ENCODE measurements at places on chromosomes 12 and 14.

- no peak for DNase-seq
Measured at GRCh38 chr14:72714871-72715214, 179.1 kb downstream of the DPF3 start.

DNA sequence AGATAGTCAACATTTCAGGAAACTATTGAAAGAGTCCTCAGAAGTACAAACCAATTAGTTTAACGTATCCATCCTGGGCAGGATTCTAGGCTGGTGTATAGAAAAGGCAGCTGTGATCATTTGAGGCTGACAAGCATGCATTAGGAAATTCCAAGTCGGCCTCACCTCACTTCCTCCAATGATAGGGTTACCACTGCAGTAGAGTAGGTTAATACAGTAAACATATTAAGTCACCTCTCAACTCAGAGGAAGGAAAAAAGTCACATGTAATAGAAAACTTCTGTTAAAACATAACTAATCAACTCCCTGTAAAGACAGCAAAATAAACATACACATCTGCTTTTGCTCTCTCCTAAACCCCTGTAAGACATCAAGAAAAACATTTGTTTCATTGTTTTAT lies 33.5 kb downstream of the MED13L start:
- peak; percentile 54 for DNase-seq

- DNase-seq: peak; percentile 78
Measured at GRCh38 chr14:72608391-72609204, 285.3 kb downstream of the DPF3 start.

GRCh38 chr12:32501835-32502333 lies 102.5 kb downstream of the FGD4 start:
- DNase-seq: peak; percentile 59

GRCh38 chr12:27534765-27535161 lies 10.8 kb downstream of the PPFIBP1 start:
- no peak for DNase-seq

DNA sequence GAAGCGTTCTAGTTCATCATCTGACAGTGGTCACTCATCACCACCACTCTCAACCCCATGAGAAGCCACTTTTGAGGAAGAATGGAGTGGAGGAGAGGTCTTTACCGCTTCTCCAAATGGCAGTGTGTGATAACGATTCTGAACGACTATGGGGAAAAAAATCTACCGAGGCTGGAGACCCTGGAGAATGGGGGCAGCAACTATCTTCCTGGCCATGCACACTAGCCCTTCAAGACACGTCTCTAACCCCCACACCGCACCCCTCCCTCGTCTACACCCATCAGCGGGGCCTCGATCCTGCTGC lies 365 bp downstream of the ING4 start:
- DNase-seq: no peak

- DNase-seq: no peak
Measured at GRCh38 chr12:107670999-107671643, 14.5 kb upstream of the PWP1 start.

GRCh38 chr12:19998411-19998810 lies 369.9 kb upstream of the PDE3A start:
- no peak for DNase-seq

GRCh38 chr12:111687952-111688351 lies 2.1 kb downstream of the ACAD10 start:
- DNase-seq: no peak

DNA sequence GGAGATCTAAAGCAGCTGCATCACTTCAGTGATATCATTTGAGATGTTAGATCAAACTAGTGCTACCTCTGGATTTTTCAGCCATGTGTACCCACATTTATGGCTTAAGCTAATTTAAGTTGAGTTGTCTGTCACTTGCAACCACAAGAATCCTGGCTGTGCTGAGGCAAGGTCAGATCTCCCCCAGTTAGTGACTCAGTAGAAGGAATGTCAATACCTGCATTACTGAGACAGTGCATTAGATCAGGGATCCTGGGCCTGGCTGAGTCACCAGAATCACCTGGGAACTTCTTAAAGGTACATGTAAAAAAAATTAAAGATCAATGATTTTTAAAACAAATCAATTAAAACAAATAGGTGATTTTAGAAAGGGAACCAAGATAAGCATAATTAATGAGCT lies 84.6 kb upstream of the GRIN2B start:
- DNase-seq: peak; percentile 16

GRCh38 chr12:91813701-91814100 lies 331.9 kb downstream of the BTG1 start:
- DNase-seq: no peak

DNA sequence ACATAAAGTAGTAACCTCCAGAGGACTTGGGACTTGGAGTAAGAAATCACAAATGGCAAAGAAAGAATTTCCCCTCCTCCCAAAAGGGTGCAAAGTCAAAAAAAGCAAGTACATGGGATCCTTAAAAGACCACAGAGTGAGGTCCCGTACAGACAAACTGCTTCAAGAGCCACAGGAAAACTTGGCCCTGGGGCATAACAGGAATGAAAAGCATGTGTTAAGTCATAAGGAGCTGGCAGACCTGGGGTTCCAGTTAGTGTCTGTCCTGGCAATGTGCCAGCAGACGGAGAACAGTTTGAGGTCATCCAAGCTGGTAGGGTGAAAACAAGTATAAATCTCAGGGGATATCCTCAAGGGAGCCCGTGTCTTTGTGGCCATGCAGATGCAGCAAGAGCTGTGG lies 73.2 kb downstream of the HSD17B6 start:
- DNase-seq: peak; percentile 31

DNA sequence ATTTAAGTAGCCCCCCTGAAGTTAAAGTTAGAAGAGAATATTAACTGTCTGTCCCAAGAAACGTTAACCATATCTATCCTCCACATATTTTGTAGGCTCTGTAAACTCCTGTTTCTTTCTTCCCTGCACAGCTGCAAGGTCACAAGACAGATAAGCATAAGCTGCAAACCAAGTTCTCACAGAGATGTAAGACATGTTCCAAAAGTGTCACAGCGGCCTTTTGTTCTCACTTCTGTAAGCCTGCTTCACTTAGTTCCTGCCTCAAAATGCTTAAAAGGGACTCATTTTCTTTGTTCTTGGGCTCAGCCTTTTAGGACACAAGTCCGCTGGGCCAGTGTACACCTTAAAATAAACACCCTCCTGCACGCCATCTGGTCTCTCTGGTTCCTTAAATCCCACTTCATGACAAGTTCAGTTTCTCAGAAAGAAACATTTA lies 3.2 kb downstream of the RNASE1 start:
- no peak for DNase-seq

- no peak for DNase-seq
Measured at GRCh38 chr12:6310771-6311610, 509 bp downstream of the PLEKHG6 start.

- no peak for DNase-seq
Measured at GRCh38 chr12:96387981-96388380, 12.3 kb downstream of the CDK17 start.

DNA sequence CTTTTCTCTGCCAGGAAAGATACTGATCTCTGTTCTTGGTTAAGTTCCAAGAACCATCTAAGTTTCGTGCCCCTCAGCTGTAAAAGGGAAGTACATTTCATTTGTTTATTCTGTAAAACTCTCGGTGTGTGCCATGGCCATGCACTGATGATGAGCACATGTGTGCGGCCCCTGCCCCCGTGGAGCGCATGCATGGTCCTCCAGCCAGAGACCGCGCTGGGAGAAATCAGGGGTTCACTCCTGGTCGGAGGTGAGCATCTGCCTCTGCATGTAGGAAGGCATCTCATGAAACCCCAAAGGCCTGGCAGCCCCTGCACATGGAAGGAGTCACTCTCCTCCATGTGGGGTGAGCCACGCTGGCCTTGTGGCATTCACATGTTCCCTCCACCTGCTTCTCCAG lies 102.5 kb upstream of the RTL1 start:
- DNase-seq: no peak

DNA sequence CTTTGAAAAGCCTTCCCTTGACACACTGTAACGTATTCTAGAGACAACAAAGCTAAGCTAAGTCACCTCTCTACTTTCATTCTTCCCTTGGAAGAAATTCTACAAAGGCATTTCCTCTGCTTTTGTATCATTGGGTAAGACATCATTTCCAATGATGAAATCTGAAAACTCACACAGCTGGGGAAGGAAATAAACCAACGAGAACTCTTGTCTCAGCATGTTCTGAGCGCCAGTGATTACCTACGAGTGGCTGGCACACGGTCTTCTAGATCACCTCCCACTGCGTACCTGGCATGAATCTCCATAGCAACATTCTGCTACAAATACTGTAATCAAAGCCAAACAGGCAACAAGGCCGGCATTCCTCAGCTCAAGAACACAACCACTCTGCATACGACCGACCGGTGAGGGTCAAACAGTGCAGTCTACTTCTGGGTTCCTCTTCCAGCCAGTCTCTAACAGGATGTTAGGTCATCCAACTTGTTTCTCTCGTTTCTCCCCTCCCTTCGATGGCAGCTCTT lies 7.6 kb downstream of the VPS37B start:
- peak; percentile 87 for DNase-seq

GRCh38 chr12:2477009-2477766 lies 317.6 kb upstream of the FKBP4 start:
- no peak for DNase-seq

- no peak for DNase-seq
Measured at GRCh38 chr12:116365606-116366455, 88.3 kb upstream of the MED13L start.

DNA sequence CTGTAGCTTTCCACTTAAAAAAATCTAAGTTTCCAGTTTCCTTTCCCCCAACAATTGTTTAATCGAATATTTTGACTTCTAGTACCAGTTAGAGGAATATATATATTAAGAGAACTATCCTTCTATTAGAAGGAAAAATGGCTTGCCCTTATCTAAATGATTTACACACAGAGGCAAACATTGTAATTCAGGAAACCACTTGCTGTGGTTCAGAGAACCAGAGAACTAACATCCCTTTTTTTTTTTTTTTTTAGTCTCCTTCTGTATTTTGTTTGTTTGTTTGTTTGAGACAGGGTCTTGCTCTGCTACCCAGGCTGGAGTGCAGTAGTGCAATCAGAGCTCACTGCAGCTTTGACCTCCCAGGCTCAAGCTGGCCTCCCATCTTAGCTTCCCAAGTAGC lies 746.6 kb downstream of the VRK1 start:
- no peak for DNase-seq

- no peak for DNase-seq
Measured at GRCh38 chr14:55500219-55500701, 59.8 kb upstream of the TBPL2 start.

DNA sequence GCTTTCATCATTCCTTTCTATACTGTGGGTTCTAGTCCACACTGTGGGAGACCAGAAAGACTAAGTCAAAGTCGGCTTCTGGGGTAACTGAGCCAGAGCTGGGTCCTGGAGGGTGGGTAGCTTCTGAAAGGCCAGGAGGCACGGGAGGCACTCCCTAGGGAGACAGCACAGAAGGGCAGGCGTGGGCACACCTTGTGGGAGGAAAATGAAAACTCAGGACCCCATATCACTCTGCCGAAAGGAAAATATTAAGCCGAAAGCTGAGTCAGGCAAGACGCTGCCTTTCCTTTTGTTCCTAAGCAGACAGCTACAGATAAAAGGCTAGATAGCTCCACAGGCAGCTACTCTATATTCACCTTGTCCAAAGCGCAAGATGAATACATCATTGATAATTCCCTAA lies 20.7 kb downstream of the ANO2 start:
- no peak for DNase-seq

- no peak for DNase-seq
Measured at GRCh38 chr14:78075555-78076277, 94.5 kb upstream of the NRXN3 start.

DNA sequence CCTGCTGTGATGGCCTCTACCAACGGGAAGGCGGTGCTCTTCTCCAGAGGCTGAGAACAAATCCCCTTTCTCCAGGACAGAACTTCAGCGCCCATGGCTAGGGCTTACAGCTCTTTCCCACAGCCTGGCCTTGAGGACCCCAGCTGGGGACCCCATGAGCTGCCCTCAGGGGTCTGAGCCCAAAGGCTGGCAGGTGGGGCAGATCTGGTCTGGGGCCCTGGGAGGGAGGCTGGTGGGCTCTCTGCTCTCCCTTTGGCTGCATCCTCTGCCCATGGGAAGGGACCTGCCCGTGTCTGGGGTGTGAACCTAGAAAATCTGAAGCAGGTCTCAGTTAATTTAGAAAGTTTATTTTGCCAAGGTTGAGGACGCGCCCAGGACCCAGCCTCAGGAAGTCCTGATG lies 322.1 kb downstream of the ADGRD1 start:
- no peak for DNase-seq

DNA sequence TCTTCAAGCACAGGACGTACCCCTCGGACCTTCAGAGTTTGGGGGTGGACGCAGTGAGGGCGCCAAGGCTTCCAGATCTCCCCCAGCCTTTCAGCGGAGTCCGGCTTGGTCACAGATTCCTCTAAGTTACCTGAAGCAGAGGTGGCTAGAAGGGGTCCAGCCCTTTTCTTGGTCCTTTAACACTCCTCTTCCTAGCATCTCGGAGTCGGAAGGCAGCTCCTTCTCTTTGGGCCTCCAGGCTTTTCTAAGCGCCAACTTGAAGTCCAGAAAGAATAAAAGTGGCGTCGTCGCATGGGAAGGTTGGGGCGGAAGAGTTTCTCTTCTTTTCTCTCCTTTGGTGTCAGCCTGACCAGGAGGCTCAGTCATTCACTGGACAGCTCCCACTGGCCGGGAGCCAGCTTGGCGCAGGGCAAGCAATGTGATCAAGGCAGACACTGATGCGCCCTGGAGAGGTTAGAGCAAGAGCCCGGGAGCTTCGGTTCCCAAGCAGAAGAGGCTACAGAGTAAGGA lies 9.6 kb downstream of the OR6S1 start:
- peak; percentile 13 for DNase-seq

GRCh38 chr12:128819293-128820144 lies 4.2 kb downstream of the SLC15A4 start:
- DNase-seq: no peak

DNA sequence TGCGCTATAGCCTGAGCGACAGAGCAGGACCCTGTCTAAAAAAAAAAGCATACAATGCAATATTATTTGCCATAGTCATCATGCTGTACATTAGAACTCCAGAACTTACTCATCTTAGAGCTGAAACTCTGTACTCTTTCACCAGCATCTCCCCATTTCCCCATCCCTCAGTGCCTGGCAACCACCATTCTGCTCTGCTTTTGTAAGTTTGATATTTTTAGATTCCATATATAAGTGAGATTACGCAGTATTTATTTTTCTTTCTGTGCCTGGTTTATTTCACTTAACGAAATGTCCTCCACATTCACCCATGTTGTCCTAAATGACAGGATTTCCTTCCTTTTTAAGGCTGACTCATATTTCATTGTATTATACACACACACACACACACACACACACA lies 121.8 kb downstream of the BBS10 start:
- DNase-seq: no peak

- no peak for DNase-seq
Measured at GRCh38 chr14:84127495-84127894, 1402.4 kb upstream of the FLRT2 start.

DNA sequence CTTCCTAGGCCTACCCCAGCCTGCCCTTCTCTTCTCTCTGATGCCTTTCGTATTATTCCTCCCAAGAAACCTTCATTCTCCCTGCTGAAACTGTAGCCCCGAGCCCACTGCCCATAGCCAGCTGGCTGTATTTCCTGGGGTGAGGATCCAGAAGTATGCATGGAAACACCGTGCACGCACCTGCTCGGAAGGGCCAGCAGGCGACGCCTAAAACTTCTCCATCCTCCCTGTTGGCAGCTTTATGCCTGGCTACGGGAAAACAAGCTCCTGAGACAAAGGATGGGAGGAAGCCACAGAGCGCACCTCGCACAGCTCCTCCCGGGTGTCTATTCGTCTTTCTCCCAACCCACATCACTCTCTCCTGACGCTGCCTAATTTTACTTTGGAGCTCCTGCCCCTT lies 69.0 kb upstream of the CAPRIN2 start:
- DNase-seq: no peak

All from kidney glomerular epithelial cell (primary cell).